Stromal cell of bone marrow (primary cell): ENCODE measurements at places on chromosomes 6 and 20.

GRCh38 chr6:10431423-10432164 lies 16.7 kb upstream of the TFAP2A start:
- no peak for DNase-seq

DNA sequence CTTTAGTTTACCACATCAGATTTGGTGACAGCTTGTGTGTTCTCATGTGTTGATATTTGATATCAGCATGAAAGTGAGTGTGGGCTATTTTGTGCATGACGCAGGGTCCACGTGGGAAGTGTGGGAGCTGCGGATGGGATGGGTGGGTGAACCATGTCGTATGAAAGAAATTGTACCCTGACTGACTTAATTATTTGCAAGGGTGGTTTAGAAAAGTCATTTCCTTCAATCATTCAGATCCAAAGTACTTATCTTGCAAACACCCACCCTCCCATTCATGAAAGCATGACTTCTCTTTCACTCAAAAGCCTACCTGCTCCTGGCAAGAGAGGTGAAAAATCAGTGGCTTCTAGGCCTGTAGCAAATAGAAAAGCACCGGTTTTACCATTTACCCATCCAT lies 91.8 kb upstream of the BACH2 start:
- no peak for DNase-seq

- DNase-seq: no peak
Observed at GRCh38 chr6:136502786-136503185, 47.4 kb downstream of the MAP7 start.

DNA sequence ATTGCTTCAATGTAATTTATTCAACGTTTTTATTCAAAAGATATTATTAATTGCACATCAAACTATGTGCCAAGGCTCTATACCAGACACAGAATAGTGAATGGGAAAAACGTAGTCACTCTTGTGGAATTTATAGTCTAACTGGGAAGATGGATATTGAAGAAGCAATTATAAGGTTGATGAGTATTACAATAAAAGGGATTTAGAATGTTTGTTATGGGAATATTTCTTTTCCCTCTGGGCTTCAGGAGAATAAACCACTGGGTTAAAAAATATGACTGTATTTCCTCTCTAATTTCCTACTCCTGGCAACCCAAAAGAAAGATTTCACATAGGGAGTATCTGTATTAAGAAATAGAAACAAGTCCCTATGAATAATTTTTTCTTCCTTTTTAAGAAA lies 25.1 kb upstream of the UTRN start:
- peak; percentile 83 for DNase-seq

DNA sequence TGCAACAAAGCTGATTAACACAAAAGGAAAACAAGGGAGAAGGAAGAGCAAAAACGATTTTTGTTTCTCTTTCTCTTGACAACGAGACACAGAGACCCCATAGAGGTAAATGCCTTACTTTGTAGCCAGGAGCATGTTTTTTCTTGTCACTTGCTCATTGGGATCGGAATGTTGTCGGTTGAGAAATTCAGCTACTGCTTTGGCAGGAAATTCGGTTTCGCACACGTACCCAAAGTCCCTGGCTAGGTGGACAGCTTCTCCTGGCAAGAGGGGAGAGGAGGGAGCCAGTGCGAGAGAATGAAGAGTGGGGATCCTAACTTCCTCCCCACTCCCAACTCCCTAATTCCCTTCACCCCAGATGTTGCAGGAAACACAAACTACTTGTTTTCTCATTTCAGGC lies 14.5 kb downstream of the TFAP2A start:
- no peak for DNase-seq
